ENCODE measurements at places on chromosomes 12 and 14.
A peak's percentile ranks its signal among the peaks of the same experiment; 100 is the strongest.

- no peak for DNase-seq
Observed at GRCh38 chr12:77782034-77782433, 48.7 kb upstream of the NAV3 start.

DNA sequence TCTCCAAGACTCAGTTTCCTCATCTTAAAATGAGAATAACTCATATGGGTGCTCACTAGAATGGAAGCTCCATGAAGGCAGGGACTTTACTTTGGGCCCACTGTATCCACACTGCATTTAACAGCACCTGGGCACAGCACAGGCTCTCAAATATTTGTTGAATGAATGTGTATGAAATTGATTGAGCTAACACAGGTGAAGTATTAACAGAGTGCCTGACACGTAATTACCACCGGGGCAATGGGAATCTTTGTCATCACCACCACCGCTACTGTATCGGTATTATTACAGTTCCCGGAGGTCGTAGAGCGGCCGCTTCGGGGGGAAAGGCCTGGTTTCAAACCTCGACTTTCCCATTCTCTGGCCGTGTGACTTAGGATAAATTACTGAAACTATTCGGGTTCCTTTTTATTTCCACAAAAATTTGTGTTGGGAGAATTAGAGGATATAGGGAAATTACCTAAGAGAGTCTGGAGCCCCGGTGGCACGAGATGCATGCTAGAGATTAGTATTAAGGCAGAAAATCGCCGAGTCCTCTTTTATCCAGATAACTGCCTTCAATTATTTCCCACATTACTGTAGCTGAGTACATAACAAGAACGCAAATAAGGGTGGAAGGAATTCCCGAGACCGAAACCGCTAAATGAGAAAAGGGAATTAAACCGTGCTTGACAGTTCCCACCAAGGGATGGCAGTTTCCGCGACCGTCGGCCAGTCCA is 1.0 kb upstream of the RIC8B start:
- DNase-seq = no peak

DNA sequence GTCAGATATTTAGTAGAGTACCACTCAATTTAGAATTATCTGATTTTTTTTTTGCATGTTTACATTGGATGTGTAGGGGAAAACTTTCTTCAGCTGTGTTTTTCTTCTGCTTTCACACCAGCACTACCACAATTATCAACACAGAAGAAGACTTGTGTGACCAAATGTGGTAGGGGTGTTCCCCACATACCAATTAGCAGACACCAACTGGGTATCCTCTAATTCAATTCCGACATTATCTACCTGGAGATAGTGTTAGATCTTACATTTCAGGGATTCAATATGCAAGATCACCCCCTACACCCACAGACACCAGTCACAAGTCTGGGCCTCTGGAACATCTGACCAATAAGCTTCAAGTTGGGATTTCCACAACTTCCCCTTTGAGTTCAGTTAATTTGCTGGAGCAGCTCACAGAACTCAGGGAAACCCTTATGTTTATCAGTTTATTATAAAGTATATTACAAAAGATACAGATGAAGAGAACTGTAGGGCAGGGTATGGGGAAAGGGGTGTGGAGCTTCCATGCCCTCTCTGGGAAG is 4.1 kb upstream of the KLRG1 start:
- DNase-seq = no peak

DNA sequence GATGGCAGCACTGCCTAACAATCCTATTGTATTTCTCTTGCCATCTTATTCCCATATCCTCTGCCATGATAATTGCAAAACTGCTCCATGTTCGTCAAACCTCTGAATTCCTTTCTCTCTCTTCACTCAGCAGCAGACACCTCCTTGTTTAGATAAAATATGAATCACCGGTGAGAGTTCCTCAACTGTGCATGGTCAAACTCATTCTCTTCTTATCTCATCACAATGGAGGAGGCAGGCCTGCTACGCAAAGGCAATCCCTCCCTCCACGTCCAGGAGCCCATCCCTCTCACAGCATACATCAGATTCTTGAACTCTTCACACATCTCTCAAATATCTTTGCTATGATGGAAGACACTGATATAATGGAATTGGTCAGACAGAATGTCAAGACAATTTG is 90.1 kb upstream of the DAAM1 start:
- peak; percentile 5 for DNase-seq

DNA sequence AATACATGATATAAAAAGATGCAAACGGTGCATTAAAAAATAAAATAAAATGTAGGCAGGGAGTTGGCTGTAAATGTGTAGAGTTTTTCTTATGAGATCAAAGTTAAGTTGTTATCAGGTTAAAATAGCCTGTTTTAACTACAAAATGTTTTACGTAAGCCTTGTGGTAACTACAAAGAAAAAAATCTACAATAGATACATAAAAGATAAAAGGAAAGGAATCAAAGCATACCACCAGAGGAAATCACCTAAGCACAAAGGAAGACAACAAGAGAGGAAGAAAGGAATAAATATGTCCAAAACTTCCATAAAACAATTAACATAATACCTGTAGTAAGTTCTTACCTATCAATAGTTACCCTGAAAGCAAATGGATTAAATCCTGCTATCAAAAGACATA is 12.2 kb downstream of the NELL2 start:
- DNase-seq = no peak

DNA sequence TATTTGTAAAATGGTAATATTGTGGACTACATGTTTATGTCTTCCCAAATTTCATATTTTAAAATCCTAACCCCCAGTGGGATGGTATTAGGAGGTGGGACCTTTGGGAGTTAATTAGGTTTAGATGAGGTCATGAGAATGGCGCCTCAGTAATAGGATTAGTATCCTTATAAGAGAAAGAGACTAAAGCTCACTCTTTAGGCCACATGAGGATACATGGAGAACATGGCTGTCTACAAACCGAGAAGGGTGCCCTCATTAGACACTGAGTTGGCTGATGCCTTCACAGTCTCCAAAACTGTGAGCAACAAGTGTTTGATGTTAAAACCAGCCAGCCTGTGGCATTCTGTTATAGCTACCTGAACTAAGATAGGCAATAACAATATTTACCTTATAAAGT is 58.3 kb upstream of the OTOGL start:
- no peak for DNase-seq

GRCh38 chr12:71626098-71626497 is 37.5 kb downstream of the ZFC3H1 start:
- no peak for DNase-seq

DNA sequence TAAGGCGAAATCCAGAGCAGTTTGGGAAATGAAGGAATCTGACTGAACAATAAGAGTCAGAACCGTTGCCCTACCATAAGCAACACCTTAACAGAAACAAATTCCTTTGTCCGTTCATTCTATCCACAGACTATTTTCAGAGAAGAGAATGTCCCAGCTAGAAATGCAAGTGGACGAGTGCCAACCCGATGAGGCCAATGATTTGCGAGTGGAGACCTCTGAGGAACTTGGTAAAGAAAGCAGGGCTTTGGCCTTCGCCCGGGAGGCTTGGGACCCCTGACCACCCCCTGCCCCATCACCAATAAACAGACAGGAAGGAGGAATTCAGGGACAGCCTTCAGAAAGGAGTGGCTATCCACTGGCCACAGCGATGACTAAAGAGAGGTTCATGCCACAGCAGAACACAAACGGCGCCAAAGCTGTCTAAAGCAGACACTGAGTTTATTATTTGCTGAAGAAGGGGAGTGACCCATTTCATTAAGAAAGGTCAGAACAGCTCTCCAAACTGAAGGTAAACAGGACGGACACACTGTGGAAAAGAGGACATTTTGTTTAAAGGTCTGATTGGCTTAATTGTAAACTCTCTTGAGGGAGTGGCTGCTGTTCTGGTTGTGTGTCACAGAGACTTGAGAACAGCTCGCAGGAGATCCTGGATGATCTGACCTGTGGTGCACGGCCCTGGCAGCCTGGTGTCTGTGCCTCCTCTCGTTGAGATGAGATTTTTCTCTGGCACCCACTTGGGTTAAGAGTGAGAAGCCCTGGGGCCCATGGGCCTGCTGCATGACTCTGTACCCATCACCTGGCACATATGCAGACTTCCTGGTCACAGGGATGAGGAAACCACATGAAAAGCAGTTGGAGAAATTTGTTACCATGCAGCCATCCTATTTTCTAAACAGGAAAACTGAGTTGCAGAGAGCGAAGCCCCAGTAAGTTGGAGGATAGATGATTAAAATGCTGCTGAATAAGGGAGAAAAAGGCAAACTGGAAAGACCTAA is 142.0 kb upstream of the PZP start:
- no peak for DNase-seq

DNA sequence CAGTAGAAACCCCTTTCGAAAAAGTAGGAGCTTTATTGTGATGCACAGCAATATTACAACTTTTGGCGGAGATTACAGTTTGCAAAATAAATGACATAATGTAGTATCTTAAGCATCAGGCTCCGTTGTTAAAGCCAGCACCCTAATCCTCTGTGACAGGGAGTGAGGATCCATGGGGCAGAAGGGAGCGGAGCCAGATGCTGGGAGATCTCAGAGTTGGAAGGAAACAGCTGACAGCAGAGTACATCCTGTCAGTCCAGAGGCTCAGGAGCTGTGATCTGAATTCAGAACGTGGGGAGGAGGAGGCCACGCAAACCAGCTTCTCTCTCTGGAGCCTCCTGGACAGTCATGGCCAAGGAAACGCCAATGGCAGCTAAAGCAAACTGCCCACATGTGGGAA is 55.7 kb downstream of the TMTC1 start:
- DNase-seq = no peak

GRCh38 chr12:124745891-124746570 is 117.6 kb downstream of the SCARB1 start:
- peak; percentile 96 for DNase-seq

GRCh38 chr14:105241641-105242040 is 6.7 kb upstream of the BTBD6 start:
- no peak for DNase-seq

DNA sequence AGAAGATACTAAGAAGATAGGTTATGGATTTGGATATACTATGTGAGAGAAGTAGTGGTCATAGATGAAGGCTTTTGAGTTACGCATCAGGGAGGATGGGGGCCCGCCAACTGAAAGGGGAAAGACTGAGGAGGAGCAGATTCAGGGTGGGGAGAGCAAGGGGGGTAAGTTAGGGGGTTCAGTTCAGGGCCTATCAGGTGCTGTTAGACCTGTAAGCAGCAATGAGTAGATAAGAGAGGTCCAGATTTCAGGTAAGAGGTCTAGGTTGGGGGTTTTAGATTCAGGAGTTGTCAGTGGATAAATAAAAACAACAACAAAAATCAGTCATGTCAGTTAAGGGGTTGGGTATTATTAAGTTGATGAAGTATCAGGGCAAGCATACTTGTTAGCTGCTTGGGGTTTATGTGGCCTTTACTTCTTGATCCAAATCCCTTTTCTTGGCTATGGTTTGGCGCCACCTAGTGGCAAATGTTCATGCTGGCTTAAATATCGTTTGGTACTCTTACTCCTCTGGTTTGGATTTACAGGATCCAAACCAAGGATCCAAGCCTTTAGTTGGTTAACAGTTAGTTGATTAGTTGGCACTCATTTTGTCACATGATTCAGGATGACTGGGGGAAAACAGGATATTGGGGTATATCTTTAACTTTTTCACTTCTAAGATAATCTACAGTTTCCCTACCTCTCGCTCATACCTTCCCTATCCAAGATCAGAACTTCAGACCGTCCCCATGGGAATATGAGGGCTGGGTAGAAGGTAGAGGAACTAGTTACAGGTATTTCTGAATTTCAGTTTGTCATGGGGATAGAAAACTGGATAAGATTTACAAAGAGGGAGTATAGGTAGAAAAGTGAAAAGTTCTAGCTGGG is 65.1 kb downstream of the PCNX1 start:
- peak; percentile 37 for DNase-seq
